ENCODE measurements at places on chromosomes 12 and 14.

GRCh38 chr14:85702191-85702590 is 172.2 kb downstream of the FLRT2 start:
- no peak for DNase-seq

DNA sequence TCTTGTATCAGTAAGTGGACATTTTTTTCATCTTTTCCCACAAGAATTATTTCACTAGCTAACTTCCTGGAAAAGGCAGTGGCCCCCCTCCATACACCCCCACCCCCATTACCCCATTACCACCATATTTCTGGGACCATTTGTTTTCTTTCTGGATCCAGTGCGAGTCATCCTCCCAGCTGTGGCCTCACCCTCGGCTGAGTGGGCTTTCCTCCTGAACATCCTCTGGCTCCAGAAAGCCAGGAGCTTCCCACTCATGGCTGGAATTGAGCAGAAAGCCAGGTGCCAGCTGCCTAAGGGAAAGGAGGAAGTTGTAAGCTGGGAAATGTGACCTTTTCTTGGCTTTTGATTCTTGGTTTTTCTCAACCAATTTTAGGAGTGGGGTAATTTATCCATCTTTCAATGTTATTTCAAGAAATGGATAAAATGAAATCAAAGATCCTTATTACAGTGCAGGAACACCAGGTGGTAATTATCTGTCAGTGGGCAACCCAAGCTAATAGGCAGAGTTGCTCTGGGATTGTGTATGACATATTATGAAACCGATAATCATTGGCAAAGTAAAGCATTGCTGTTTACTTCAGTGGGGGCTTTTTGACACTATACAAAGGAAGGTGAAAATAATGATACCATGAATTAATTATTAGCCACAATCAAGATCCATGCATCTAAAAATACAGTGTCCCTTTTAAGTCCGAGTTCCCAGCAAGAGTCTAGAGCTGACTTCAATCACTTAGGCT is 124.6 kb downstream of the KICS2 start:
- no peak for DNase-seq

GRCh38 chr14:85439696-85440328 is 90.1 kb upstream of the FLRT2 start:
- DNase-seq, result no peak

DNA sequence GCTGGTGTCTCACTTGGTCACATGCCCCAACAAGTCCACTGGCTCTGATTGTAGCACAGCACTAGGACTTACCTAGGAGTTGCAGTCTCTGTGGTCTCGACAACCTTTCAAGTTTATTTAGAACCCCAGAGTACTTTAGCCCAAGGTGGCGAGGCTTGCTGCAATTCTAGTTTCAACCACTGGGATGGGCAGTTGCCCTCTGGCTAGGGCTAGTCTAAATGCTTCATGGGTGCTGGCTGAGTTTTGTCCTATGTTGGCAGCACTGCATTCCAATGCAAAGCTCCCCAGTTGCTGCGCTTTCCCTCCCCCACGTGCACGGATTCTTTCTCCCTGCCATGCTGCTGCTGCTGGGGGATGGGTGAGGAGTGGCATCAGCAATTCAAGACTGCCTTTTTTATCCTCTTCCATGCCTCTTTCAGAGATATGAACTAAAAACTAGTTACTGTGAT is 207.9 kb downstream of the SYNE2 start:
- DNase-seq, result no peak

GRCh38 chr12:109775172-109775881 is 57.9 kb downstream of the TRPV4 start:
- DNase-seq, result peak; percentile 68

- DNase-seq, result no peak
Measured at GRCh38 chr14:104473649-104474494, 105.7 kb upstream of the C14orf180 start.

- no peak for DNase-seq
Measured at GRCh38 chr14:23932639-23933038, 20.9 kb upstream of the DHRS4 start.

DNA sequence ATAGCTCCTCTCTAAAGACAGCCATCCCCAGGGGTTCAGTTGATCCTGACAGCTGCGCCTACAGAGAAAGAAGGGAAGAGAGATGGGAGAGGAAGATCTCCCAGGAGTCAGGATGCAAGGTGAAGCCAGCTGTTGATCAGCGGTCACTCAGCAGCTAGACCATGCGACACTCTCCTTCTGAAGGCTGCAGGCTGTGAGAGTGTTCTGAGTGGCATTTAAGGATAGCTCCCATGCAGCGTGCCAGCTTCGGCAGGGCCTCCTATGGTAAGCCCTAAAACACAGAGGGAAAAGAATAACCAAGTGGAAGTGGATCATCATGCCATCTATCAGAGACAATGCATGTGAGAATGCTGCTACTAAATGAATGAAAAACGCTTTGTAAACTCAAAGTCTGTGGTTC is 197.9 kb upstream of the NUDT4 start:
- DNase-seq, result no peak

DNA sequence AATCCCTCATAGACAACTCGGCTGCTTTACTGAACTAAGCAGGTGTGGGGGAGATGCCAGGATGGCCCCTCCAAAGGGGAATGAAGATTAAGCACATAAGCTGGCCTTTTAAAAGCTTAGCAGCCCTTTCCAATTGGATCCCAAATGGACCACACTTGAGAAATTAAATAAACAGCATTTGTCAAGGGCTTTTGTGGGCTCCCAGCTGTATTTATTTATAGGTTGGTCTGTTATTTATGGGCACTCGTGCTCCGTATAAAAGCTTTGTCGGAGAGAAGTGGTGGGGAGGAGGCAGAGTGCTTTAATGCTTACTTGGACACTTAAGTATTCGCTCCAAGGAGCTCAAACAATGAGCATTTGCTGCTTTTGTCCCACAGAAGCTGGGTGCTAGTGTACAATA is 580.2 kb downstream of the MED13L start:
- no peak for DNase-seq

DNA sequence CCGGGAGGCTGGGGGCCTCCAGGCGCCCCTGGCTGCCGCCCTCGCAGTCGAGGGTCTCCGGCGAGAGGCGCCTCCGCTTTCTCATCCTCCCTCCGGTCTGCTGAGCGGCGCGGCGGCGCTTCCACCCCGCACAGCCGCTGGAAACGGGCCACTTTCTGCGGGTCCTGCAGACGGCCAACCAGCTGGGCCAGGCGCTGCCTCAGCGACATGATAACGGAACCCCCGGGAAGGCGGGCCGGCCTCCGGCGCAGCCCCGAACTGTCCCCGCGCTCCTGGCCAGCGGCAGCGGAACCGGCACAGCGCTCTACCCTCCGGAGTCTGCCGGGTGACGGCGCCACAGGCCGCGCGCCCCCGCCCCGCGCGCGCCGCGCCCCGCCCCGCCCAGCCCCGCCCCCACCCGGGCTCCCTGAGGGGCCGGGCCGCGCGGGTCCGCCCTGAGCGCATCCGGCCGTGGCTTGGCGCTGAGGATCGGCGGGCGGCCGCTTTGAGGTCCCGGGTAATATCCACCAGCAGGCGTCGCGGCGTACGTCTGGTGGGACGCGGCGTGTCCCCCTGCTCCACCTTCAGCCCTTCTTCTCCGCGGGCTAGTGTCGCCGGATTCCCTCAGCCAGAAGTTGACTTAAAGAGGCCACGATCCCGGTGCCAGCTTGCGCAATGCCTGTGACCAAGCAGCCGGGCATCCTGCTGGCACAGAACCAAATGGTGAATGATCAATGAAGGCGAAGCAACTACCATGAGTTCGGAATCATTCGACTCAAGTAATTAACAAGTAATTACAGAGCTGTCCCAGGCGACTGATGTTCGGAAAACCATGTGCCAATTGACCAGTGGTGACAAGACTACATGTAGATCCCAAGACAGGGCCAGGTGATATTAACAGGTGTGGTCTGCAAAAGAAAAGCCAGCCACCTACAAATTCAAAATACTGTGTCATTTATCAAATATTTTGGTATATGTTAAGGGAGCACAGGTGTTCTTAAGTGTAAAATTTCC is at the start of gene SGPP1:
Gene SGPP1, minus strand, starts transcription at position 330 of the 993 bp plus-strand sequence. Its CDS starts 121 bp downstream, at position 209.
- DNase-seq, result peak; percentile 75

GRCh38 chr12:52857500-52857899 is 8.7 kb upstream of the KRT78 start:
- DNase-seq, result no peak

- DNase-seq, result no peak
Measured at GRCh38 chr12:119134284-119135072, 44.3 kb upstream of the HSPB8 start.

- no peak for DNase-seq
Measured at GRCh38 chr12:28552251-28552970, 362.2 kb downstream of the CCDC91 start.

GRCh38 chr12:88638966-88639760 is 58.9 kb upstream of the KITLG start:
- no peak for DNase-seq

GRCh38 chr12:68497107-68497506 is 113.6 kb upstream of the RAP1B start:
- DNase-seq, result no peak

GRCh38 chr12:32811686-32812392 is 56.1 kb upstream of the YARS2 start:
- DNase-seq, result no peak

DNA sequence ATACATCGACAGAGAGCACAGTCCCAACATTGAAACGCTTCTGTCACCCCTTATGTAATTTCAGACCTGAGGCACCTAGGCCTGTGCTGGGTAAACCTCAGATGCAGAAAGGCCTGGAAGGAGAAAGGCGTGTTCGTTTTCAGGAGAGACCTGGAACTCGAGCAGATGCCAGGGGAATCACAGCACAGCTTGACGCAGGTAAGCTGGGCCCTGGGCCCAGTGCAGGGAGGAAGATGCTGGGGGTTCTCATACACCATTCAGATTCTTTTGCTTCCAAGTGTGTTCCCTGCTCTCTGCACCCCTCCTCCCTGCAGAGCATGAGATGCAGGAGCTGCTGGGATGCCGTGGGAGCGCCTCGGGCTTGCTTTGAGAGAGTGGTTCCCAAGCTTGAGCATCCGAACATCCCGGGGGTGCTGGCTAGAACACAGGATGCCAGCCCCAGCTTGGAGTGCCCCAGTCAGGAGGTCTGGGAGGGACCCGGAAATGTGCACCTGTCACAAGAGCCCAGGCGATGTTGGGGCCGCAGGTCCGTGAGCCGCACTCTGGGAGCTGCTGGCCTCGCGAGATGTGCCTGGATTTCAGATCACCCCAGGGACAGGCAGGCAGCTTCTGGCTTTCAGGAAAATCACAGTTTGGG is 35.9 kb downstream of the FZD10 start:
- DNase-seq, result no peak

DNA sequence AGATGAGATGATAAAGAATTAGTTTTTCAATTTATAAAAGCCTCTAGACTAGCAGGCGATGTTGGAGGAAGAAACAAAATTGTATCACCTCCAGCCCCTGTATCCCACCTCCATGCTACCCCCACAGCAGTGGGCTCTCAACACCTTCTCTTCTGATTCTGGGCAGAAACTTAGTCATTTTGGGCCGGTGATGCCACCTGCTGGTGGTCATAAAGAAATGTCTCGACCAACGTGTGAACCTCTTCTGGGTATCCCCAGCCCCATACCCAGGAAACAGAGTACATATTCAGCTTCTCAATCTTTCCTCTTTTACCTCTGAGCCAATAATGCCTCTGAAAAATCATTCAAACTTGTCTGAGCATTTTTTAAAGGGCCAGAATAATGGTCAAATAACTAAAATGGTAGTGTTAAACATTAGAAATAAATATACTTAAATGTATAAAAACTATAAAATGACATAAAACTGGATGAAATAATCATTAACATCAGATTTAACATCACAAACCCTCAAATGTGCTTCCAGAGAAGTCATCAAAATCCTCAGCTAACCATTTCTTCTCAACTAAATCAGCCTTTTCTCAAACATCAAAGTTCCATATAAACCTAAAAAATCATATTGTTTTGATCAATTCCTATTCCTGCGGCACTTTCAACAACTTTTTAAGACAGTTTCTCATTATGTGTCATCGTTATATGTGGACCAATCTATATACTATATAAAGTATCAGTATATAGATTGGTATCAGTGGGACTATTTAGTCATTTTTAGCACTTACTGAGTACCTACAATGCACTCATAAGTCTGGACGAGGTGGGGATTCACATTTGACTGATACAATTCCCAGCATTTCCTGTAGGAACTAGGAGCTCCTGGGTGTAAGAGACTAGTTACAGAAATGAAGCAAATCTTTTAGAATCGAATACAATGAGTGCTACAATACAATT is 69.4 kb downstream of the ATXN2 start:
- DNase-seq, result no peak

DNA sequence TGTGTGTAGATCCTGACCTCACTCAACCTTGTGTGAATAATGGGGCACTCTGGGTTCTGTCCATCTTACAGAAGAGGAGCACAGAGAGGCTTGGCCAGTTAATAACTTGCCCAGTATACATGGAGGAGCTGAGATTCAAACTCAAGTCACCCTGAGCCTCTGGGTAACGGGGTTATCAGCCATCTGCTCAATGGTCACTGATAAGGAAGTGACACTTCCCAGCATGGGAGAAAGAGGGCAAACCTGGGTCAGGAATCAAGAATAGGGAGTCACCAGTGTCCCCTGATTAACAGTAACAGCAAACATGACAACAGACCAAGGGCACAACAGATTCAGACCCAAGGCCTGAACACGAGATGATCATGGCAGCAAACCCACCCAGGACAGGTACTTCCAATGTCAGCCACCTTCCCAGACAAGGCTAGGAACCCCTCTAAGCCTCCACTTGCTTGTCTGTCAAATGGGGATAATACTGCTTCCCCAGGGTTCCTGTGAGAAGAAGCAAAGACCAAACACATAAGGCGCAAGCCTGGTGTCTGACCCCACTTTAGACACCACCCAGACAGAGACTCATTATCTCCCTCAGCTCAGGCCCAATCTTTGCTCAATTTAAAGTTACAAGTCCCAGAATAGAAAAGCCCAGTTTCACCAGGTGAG is 3.6 kb downstream of the CCDC85C start:
- no peak for DNase-seq

- no peak for DNase-seq
Measured at GRCh38 chr14:96790706-96791105, 6.5 kb upstream of the VRK1 start.

DNA sequence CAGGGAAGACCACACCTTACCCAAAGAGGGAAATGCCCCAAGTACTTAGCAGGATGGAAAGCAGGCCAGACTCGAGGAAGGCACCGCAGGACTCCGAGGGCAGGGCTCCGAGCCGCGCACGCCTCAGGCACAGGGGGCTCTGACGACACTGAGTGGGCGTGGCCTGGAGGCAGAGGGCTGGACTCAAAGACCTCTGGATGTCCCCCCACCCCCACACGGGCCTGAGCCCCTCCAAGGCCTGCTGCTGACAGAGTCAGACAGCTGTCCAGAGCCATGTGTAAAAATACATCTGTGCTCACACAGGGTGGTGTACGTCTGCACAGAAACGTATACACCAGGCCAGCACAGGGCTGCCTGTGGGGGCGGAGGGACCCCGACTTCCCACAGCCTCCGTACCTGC is 1.4 kb downstream of the AKT1 start:
- DNase-seq, result no peak

Measured in right atrium auricular region (tissue), 2 donors.